ENCODE measurements at places on chromosomes 6 and 20.

- no peak for DNase-seq
Observed at GRCh38 chr6:53629120-53629477, 36.5 kb downstream of the KLHL31 start.

DNA sequence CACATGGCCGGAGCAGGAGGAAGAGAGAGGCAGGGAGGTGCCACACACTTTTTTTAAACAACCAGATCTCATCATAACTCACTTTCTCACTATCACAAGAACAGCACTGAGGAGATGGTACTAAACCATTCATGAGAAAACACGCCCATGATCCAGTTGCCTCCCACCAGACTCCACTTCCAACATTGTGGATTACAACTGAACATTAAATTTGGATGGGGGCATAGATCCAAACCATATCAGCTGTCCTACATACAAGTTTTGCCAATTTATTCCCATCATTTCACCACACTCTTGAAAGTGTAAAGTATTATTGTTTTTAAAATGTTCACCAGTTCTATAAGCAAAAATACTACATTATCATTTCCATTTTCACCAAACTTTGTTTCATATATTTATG, 33.9 kb upstream of the VGLL2 start:
- no peak for DNase-seq

GRCh38 chr6:54053881-54054391, 57.3 kb upstream of the MLIP start:
- no peak for DNase-seq

DNA sequence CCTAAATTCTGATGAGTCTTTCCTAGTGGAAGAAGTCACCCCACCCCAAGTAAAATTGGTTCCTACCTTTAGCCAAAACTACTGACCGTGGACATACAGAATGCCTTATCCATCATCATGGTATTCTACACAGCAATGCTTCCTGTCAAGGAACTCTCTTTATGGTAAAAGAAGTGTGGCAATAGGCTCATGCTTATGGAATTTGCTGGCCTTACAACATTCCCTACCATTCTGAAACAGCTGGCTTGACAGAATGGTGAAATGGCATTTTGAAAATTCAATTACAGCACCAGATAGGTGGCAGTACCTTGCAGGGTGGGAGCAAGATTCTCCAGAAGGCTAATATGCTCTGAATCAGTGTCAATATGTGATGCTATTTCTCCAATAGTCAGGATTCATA, 41.8 kb upstream of the BACH2 start:
- DNase-seq: no peak

DNA sequence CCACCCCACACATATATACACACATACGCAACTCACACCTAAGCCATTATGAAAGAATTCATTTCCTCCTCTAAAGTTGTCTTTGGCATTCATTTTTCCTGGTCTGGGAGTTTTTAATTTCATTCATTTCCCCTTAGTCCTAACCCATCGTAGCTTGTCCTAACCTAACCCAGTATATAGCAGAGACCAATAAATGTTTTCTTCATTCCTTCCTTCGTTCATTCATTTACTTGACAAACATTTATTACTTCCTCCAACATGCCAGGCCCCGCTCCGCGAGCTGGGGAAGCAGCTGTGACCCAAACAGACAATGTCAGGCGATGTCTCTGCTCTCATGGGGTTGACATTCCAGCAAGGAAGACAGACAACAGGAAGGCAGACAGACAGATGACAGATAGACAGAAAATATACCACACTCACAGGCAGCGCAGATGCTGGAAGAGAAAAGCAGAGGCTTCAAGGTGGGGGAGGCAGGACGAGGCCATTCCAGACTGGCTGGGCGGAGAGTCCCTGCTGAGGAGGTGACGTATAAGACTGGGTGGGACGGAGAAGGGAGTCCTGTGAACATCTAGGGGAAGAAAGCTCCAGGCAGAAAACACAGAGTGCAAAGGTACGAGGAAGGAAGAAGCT, 33.7 kb upstream of the SIRPA start:
- no peak for DNase-seq

DNA sequence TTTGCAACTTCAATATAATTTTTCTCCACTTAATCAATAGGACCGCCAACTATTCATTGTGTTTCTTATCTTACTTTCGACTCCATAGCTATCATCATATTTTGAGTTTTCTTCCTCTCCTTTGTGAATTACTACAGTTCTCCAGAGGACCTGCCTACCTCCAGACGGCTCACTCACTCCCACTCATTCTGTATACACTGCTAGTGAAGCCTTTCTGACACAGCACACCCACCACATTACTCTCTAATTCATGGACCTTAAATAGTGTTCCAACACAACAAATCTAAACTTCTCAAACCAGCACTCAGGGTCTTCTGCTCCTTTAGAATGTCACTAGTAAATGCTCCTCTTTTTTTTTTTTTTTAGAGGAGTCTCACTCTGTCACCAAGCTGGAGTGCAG, 23.8 kb downstream of the FKBP5 start:
- DNase-seq: no peak

Data from NCI-H2081 (cell line).